ENCODE measurements at places on chromosomes 3 and 15.

DNA sequence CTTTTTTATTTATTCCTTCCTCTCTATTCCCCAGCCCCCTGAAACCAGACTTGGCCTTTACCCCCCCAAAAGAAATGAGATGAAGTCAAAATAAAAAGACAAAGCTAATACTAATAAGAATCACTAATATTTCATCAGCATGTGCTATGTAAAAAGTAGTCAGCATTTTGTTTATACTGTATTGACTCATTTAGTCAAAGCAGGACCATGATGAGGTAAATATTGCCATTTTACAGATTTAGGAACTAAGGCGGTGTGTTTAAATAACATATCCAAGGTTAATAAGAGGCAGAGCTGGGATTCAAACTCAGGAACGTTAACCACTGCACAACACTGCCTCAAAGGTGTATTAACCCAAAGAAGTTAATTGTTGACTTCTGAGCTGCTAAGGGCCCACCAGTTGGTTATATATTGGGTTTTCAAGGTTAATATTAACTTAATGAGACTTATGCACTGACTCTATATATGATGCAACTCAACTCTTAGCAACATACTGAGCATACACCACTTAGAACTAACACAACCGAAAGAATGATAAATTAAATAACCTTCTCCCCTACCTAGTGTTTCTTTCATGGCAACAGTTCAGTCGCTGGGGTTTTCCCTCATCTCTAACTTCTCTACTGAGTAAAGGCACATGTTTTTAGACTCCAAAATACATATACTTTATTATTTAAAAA, 34.7 kb downstream of the FOXP1 start:
- no peak for DNase-seq

- DNase-seq = no peak
These were observed 20.9 kb downstream of the PGBD4 start for GRCh38 chr15:34122771-34123183.

- DNase-seq = no peak
These were observed 62.4 kb downstream of the RTP4 start for GRCh38 chr3:187430576-187430975.

DNA sequence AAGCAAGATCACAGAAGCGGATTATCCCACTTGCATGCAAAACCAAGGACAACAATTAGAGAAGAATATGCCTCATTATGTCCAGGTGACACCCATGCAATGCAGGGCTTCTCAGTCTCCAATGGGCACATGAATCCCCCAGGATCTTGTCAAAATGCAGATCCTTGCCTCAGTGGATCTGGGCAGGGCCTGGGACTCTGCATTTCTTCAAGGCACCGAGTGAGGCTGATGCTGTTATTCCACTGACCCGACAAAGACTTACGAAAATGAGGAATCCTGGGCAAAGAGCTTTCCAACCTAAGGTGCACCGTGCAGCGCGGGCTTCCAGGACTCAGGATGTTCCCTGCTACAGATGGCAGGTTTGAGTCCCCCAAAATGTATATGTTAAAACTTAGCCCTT, 99.2 kb downstream of the ATP10A start:
- DNase-seq = no peak

GRCh38 chr15:33059184-33059583, 135.3 kb downstream of the FMN1 start:
- DNase-seq = no peak

DNA sequence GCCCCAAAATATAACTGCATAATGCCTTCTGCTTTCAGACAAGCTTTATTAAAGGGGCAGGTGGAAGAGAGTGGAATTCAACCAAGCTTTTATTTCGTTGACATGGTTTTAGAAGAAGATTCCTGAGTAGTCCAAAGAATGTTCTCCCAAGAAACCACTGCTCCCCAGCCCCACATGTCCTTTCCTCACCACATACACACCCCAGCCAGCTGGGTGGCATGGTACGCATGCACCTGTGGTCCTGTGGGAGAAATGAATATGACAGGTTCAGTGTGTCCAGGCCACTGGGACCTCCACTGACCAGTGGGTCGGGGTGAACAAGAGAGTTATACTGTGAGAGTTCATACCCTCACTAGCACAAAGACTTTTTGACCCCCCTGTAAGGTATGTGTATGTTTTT, 30.2 kb downstream of the ARID3B start:
- DNase-seq = no peak

DNA sequence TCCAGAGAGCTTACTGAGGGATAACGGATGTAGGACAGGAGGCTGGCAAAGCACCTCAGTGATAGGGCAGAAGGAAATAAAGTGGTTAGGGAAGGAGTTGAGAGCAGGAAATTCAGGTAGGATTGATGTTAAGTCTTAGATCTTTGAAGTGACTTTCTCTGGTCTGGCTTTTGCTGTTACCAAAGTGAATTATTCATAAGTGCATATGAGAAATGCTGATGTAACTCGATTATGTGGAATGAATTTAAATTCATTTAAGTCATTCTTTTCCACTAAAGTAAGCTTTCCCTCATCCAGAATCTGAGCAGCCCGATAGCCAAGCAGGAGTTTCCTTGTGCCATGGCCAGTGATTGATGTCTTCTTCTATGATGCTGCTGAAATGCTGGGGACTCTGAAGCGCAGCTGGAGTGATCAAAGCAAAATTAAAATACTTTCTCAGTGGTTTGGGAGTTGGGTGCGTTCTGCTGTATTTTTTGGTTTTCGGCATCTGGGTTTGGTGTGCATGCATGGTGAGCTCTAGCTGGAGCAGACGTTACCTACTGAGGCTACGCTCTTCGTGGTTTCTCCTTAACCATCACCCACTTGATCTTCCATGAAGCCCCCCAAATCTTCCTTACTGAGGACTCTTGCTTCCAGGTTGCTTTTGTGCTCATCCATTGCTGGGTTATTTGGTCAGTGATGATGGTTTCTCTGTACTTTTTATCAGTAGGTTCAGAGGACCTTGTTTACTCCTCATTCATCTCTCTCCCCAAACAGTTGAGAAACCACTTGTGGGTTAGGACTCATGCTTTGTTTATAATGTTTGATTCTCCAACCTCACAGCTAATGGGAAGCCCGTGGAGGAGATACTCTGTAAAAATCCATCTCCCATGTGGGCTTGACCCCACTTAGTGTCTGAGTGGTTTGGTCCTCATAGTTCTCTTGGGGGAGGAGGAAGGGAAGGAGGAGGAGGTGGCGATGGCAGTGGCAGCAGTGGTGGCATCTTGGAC, 72.5 kb downstream of the IGF1R start:
- DNase-seq = no peak

DNA sequence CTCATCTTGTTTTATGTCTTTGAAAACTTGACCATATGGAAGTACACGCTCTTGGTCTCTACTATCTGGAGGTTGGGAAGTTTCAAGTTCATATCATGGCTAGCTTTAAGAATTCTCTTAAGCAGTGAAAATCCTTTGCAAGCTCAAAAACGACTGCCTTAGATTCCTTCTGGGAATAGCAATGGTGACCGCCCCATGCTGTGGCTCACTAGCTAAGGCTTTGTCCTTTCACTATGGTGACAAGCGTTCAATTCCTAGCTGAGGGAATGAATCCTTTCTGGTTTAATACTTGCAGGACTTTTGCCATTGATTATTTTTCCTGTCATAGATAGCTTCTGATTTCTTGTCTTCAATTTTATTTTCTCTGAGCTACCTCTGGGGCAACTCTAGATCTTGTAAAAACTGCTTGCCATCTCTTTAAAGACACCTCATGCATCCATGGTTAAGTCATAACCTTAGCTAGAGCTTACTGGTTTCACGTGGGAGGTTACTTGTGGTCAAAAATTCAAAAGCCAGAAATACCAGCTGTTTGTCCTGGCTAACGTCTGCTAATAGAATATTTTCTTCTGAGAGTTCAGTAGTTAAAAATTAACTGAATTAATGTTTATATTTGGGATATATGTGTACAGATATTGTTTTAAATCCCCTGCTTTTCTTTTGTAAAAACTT, 673.4 kb upstream of the CBLB start:
- DNase-seq = no peak

- DNase-seq = no peak
These were observed 61.3 kb downstream of the SMAD3 start for GRCh38 chr15:67126551-67127330.

DNA sequence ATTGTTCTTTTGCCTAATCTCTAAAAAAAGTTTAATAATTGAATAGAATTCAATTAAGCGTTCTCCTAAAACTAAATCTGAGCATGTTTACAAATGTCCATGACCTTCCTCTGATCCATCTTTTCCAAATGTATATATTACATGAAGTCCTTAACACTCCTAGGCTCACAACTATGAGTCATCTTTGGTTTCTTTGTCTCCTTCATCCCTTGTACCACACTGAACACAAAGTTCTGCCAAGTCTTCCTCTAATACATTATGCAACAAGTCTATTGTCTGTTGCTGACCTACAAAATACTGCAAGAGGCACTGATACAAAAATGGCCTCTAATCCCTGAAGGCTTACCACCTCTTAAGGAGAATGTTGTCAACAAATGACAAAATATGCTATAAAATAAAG, 550.2 kb downstream of the PYDC2 start:
- DNase-seq = no peak

- DNase-seq = no peak
These were observed 54.0 kb downstream of the MBNL1 start for GRCh38 chr3:152322756-152323155.

DNA sequence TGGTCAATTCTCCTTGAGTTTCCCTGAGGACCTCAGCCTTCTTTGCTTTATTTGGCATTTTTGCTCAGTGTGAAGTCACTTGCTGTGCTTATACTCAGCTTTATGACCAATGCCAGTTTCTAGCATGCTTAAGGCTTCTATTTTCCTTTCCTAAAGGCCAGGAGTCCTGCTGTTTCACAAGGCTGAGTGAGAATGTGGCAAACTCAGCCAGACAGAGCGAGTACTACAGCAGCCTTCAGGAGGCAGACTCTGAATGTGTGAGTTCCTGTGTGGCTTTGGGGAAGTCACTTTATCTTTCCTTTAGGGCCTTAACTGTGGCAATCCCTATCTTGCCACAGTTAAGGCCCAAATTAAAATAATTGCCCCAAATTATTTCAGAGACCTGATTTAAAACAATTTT, 213.2 kb upstream of the MRPL3 start:
- DNase-seq = no peak

DNA sequence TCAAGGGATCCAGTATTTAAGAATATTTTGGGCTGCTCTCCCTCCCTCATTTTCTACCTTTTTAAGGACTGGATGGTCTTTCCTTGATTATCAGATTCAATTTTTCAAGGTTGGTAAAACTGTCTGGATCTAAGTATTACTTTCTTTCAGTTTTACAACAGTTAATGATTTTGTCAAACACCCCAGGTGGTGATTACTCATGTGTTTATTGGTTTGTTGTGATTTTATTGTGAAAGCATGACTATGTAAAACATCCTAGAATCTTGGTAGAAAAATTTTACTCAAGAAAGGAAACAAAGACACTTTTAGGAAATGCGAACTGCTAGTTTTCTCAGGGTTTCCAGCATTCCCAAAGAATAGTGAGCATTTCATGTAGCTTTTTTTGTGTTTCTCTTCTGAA, 7.3 kb downstream of the GTF2E1 start:
- DNase-seq = no peak

- DNase-seq = no peak
These were observed 20.3 kb downstream of the CRTAP start for GRCh38 chr3:33134026-33134625.

DNA sequence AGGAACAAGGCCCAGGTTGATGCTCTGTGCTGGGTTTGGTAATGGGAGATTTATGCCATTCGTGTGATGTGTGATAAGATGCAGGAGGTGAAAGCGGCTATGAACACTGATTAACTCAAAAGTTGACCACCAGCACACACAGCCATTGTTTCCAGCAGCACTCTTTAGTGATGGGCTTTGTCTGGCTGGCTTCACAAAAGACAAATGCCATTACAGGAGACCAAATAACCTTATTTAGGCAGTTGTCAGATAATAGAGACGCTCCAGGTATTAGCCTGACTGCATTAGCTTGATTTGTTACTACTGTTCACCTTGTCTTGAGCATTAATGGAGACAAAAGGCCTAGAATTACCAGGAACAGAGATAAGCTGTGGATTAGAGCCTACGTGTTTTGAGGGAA, 5.1 kb downstream of the HESX1 start:
- DNase-seq = no peak

DNA sequence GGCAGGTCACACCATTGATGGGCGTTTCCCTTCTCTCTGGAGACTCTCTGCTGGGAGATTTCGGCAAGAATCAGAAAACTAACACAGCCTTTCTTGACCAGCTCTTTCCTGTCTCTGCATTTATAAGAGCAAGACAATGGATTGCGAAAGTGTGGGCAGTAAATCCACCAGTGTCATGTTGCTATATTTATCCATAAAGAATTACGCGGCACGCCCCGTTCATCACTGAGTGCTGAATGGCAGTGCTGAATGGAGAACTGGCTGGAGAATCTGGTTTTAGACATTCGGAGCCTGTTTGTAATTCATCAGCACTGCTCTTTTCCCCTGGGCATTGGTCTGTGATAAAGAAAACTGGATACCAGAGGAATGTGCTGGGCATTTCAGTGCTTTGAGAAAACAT, 2.0 kb upstream of the CEMIP start:
- DNase-seq = no peak

GRCh38 chr3:37071921-37072320, 78.6 kb downstream of the MLH1 start:
- no peak for DNase-seq

DNA sequence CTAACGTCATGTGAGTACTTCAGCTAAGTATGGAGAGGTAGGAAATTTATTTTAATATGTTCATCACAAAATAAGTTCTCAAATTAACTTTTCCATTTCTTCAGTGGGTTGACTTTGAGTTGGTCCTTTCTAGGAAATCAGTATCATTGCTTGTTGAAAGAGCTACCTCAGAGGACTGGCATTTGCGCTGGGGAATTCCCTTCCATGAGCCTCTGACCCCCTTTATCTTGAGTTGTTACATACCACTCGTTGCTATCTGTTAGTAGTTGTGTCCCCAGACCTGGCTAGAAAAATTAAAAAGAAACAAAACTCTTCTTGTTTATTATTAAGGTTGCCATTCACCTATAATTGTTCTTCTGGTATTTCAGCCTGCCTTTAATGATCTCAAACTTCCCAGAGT, 96.8 kb upstream of the ROBO2 start:
- no peak for DNase-seq

- DNase-seq = no peak
These were observed 207.1 kb downstream of the GBE1 start for GRCh38 chr3:81554388-81554787.

DNA sequence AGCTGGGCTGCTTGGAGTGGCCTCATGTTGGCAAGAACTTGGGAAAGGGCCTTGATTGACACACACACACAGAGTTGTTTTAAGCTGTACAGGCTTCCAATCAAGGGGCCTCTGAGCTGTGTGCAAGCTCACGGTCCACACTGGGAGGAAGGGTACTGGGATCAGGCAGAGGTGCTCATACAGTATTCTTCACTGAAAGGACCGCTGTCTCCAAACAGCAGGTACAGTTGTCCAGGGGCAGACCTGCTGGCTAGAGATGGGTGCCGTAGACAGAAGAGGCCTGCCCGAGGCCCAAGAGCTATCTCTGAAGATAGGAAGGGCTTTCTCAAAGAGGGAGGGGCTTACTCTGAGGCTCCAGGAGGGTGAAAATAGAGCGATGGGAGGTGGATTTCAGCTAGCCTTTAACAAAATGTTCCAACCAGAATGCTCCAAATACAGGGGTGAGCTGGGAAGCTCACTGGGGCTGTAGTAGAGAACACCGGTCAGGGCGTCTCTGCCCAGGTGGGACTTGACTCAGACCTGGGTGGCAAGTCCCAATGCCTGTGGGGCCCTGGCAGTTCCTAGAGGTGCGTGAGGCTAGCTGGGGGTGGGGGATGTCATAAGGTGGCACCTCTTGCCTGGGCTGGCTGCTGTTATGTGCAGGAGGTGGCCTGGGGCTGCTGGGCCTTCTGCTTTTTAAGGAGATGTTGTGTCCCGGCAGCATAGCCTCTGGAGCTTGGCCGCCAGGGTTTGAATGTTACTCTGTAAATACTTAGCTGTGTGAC, 42.7 kb downstream of the RASGRF1 start:
- DNase-seq = no peak

GRCh38 chr15:101187820-101188636, 63.8 kb downstream of the CHSY1 start:
- DNase-seq = no peak
